ENCODE measurements at places on chromosomes 2 and 18. TPM values are rescaled to one million over a fixed set of nuclear protein-coding genes. Genes with fewer than 3 reads are reported as not detected.

Gene TMEM37
- total RNA-seq, result not detected

- DNase-seq, result no peak
Observed at GRCh38 chr2:147760984-147761383, 83.8 kb upstream of the ACVR2A start.

GRCh38 chr18:63253428-63254372 is 65.9 kb downstream of the BCL2 start:
- peak; percentile 53 for DNase-seq

- no peak for DNase-seq
Observed at GRCh38 chr2:97678298-97678697, 8.8 kb downstream of the C2orf92 start.

GRCh38 chr2:68404893-68405799 is 40.1 kb downstream of the PLEK start:
- no peak for DNase-seq
